Esophagus squamous epithelium (tissue), 5 donors: ENCODE measurements at places on chromosomes 2 and 18.

GRCh38 chr2:240238201-240238600 lies 97.7 kb upstream of the OTOS start:
- DNase-seq = no peak

DNA sequence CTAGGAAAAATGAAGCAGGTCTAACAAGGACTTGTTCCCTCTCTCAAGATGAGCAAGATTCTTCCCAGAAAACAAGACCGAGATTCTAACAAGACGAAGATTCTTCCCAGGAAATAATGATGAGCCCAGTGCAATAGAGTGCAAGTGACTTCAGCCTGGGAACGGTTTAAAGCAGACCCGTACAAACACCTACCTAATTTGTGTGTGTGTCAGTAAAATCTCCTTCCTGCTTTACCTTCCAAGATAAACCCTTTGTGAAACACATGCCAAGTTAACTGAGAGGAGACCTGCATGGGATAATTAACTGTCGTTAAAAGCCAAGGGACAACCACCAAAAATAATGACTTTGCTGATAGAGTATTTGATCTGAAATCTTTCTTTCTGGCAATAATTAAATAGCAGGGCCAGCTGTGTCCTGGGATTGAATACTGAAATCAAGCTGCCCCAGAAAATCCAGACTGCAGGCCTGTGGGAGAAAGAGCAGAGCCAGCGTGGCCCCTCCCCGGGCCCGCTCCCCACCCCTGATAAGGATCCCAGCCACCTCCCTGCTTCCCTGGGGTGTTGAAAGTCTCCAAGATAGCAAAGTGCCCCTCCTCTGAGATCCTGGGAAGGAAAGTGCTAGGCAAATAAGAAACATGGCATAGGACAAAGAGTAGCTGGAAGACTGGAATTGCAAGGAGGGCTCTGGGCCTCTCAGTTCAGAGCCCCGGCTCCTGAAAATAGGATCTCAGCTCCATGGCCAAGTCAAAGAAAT lies 145.5 kb downstream of the CYP26B1 start:
- DNase-seq = no peak

GRCh38 chr2:132521341-132521740 lies 104.7 kb downstream of the GPR39 start:
- no peak for DNase-seq

- DNase-seq = no peak
These were observed at the start of gene ANKRD53 for GRCh38 chr2:70978341-70979179. Gene ANKRD53 (plus strand): TSS chr2:70978630. CDS start chr2:70978646, 16 bp downstream.

DNA sequence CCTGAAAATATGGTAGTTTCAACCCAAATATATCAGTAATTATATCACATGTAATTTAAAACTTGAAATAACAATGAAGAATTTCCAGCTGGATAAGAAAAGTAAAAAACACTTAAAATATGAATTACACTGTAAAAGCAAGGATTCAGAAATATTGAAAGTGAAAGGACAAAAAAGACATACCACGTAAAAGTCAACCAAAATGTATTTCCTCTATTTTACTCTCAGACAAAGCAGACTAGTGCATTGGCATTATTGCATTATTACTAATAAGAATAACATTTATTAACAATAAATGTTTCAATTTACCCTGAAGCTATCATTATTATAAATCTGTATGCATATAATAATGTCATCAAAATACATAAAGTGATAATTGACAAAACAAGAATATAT lies 445.1 kb upstream of the TRIB2 start:
- DNase-seq = no peak

GRCh38 chr2:53938904-53939303 lies 31.9 kb downstream of the PSME4 start:
- no peak for DNase-seq

GRCh38 chr18:79558933-79559416 lies 120.6 kb upstream of the CTDP1 start:
- no peak for DNase-seq

DNA sequence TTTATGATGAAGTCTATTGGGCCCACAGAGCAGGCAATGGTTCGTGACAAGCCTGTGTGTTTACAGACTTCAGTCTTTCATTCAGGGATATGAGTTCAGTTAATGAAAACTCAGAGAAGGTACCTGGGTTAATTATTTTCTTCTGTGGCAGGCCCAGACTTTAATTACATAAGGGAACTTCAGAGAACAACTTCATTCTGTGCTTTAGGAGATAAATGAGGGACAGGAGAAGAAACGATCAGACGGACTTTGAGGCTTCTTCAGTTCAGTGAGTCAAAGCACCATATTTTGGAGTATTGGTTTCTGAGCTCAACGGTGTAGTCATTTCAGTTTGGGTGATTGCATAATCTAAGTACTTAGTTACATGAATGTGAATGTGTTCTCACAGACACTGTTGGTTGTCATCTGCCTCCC lies 203.0 kb upstream of the KCNJ3 start:
- DNase-seq = no peak

GRCh38 chr2:205948883-205949282 lies 137.1 kb downstream of the INO80D start:
- no peak for DNase-seq

DNA sequence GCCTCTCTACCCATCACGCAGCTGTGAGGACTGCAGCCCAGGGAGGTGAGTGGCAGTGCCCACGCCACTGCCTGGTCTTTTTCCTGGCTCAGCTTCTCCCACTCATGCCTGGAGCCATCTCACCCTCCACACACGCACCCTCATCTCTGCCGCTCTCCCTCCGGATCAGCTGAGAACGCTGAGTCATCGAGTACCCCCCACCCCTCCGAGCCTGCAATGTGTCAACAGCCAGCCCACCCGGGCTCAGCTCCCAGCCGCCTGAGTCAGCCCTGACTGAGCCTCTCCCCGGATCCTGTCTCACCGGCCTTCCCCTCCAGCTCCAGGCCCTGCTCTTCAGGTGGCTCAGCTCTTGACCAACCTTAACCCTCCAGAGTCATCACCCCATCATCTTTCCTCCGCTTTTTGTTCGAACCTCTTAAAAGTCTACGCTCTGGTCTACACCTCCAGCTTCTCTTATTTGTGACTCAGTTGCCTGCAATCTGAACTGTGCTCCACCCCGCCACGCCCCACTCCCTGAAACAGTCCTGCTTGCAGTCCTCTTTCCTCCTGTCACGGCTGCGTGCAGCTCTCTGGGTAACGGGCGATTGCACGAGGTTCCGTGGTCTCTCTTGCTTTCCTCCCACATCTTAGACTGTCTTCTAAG lies 94.4 kb upstream of the ASAP2 start:
- DNase-seq = no peak

DNA sequence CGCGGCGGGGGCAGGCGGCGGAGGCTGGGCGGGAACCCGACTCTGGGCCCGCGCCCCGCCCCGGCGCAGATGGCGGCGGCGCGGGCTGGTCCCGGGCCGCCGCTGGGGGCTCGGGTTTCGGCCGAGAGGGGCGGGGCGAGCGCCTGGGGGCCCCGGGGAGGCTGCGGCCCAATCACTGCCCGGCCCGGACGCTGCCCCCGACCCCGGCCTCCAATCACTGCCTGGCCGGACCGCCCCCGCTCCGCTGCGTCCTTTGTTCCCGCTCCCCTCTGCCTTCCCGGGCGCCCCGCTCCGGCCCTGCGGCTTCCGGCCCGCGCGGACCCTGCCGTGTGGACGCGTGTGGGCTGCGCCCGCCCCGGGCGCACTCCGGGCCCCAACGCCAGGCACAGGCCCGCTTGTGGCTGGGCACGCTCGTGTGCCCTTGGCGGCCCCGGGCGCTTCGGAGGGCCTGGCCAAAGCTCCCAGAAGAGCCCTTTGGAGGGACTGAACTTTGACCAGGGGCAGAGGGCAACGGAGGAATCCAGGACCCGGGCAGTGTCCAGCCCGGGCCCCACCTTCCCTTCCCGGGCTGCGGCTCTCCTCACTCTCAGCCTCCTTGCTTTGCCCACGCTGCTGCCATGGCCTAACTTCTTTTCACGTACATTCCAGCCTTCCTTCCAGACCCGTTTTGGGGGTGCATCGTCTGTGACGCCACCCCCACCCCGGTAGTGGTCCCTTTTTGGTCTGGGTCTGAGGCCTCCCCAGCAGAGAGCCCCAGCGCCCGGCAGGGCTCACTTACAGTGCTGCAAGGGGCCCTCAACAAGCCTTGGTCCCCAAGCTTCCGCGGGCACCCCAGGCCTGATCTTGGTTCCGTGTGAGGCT lies 27.1 kb upstream of the PTMA start:
- DNase-seq = no peak

- no peak for DNase-seq
These were observed 35.2 kb downstream of the FOSL2 start for GRCh38 chr2:28427741-28428415.

- DNase-seq = no peak
These were observed 2.5 kb downstream of the HTRA2 start for GRCh38 chr2:74532222-74532621.

DNA sequence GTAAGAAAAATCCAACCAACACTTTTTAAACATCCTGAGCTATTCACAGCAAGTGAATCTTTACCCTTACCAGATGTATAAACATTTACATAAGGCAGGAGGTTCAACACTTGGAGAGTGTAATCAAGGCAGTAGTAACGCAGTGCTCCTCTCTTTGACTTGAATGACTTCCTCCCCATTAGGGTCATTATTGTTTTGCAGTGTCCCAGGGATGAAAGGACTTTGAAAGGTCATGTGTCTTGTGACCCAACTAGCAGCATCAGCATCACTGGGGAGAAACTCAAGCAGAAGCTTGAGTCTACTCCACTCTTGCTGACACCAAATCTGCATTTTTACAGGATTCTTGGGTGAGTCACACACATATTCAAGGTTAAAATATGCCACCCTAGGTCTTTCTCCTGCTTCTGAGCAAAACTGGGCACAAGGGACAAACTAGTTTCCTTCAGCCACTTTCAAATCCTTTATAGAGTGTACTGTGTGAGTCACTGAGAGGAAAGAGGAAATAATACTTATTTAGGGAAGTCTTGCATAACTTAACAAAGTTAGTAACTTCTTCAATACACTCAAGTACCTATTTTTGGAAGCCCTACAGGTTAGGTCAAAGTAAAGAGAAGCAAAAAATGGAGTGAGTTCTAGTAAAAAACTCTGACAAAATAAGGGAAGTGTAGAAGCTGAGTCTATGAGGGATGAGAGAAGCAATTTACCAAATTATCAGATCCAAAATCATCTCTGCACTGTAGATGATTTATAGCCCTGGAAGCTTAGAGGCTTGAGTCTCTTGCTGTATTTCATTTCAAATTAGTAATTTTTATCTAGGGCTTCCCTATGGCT lies 51.0 kb upstream of the EML4 start:
- DNase-seq = no peak

- DNase-seq = no peak
These were observed 53.5 kb downstream of the VSNL1 start for GRCh38 chr2:17593841-17594491.

GRCh38 chr2:119741868-119742267 lies 17.9 kb upstream of the PTPN4 start:
- DNase-seq = no peak

DNA sequence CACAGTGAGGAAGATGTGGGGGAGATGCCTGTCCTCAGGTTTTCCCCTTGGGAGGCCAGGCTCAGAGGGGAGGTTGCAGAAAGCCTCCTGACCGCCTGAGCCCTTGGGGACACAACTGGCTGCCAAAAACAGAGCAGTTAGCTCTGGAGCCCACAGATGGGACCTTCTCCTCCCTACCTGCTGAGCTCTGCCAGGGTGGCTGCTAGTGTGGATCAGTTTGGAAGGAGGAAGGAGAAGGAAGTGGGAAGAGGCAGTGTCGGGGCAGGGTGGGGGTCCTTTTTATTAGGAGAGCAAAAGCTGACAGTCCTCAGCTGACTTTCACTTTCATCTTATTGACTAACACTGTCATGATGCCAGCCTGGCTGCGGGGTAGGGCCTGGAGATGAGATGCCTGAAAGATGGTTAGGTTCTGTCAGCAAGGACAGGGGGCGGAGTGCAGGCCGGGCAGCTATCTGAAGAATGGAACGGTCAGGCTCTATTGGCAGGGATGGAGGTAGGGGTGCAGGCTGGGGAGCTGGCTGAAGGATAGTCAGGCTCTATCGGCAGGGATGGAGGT lies 188.5 kb upstream of the HDAC4 start:
- no peak for DNase-seq

DNA sequence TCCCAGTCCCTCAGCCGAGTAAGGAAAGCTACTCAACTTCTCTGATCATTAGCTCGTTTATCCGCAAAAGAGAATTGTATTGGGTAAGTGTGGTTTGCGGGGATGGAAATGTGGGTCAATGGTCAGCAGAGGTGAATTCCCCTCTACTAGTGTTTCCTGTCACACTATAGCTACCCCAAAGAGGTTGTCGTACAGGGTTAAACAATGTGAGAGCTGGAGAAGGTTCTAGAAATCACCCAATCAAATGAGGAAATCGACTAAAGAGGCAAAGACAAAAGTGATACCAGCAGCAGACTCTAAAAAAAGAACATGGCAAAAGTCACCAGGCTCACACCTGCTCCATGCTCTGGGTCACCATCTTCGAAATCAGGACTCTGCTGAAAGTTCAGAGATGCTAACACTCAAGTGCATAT lies 144.7 kb upstream of the ITGA4 start:
- no peak for DNase-seq

DNA sequence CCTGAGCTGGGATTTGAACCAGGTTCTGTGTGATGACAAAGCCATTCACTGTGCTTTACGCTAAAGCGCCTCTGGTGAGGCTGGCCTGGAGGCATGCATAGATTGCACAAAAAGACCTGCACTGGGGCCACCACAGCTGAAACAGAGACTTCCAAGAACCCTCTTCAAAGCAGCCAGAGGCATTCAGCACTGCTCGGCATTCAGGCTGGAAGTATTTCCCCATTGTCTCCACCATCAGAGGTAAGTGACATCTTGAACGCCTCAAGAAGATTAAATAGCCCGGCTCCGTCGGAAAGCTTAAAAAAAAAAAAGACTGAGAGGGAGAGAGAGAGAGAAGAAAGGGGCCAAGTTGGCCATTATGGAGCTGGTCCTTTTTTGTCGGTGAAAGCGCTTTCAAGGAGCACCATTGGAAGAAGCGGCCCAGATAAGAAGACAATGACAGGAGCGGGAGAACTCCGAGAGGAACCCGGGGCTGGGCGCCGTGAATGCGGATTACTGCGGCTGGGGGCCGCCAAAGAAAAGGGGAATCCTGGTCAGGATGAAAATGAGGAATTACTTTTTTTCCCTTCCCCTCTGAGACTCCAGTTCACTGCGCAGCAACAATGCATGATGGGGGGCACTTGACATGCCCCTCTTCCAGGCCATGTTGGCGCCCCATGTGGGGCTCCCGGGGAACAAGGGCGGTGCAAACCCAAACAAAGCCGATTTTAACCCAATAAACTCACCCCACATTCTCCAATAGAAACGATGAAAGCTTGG lies 228.3 kb downstream of the MYCN start:
- DNase-seq = no peak
